ENCODE measurements at places on chromosomes 4 and X.

- DNase-seq = no peak
These were observed 452 bp upstream of the RAI2 start for GRCh38 chrX:17861489-17862011.

GRCh38 chr4:139403462-139403861, 50.5 kb upstream of the RAB33B start:
- no peak for DNase-seq

- no peak for DNase-seq
These were observed 22.9 kb upstream of the TRIM2 start for GRCh38 chr4:153181293-153181692.

GRCh38 chr4:48079972-48080391, 54.1 kb downstream of the TXK start:
- DNase-seq = no peak

DNA sequence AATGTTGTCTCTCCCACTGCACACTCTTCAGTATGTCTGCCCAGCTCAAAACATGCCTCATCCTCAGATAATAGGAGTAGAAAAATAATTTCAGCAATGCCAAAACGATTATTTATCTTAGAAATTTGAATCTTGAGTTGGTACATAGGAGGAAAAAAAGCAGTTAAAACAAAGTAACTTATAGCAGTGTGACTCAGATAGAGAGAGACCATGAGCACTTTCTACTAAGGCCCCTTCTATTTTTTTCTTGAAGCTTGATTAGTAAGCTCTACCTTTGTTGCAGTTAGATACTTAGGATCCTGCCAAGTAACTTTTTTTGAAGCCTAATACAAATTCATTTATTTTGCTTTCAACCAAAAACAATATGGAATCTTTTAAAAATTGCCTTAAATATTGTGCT, 212.3 kb downstream of the MAD2L1 start:
- DNase-seq = no peak

- no peak for DNase-seq
These were observed 168.1 kb downstream of the EPHA5 start for GRCh38 chr4:65502131-65502701.

GRCh38 chrX:10582215-10582733, 38.1 kb downstream of the MID1 start:
- DNase-seq = no peak

All from activated B cell treated with CpG ODN at 0.5 μM for 24 hours (primary cell).